ENCODE measurements at places on chromosomes 5 and 9.

DNA sequence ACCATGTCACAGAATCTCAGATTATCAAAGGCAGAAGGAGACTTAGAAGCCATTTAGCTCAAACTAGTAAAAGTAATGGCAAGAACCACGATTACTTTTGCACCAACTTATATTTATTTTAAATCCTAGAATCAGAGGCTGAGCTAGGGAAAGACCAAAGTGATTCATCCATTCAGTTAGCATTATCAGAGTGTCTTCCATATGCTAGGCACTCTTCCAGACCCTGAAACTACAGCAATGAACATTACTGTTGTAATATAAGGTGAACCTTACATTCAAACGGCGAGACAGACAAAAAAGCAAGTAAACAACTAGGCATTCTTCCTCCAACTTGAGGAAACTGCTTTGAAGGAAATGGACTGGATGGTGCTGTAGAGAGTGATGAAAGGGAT, 7.9 kb downstream of the PDE6A start:
- no peak for DNase-seq

GRCh38 chr9:137265496-137266161, 10.5 kb downstream of the NELFB start:
- no peak for DNase-seq

- no peak for DNase-seq
Measured at GRCh38 chr9:36306471-36307306, 48.4 kb upstream of the GNE start.

GRCh38 chr9:126000256-126000655, 253.1 kb downstream of the PBX3 start:
- DNase-seq, result no peak

GRCh38 chr9:134222018-134222573, 57.7 kb upstream of the RNU6ATAC start:
- DNase-seq, result no peak

DNA sequence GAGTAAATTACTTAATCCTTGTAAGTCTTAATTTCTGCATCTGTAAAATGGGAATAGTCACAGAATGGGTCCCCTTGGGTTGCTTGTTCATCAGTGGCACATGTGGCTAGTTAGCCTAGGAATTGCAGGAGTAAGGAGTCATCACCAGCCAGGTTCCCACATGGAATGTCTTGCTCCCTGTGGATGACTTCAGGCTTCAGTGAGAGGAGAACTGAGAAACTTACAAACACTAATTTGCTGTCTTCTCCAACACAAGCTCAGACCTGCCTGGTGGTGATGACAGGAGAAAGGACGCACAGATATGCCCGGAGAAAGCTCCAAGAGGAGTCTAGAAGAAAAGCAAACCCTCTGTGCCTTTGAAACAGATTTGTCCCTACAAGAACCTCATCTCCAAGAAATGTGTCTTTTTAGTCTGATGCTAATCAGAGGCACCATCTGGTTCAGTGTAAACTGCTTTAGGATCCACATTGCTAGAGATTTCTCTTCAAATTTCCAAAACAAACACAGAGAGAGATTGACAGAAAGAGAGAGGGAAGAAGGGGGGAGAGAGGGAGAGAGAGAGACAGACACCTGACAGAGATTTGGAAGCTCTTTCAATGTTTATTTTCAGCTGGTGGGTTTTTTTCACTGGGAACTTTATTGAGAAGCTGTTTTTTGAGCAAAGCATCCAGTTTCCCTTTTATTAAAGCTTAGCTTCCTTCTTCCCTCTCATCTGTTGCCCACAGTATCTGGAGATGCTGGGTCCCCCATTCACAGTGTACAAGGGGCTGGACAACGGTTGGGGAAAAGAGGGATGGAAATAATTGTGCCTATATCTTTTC, 128.3 kb downstream of the DOCK2 start:
- DNase-seq, result no peak

- DNase-seq, result no peak
Measured at GRCh38 chr5:16976625-16977008, 40.5 kb upstream of the MYO10 start.

- DNase-seq, result no peak
Measured at GRCh38 chr5:85441156-85441555, 1056.5 kb upstream of the EDIL3 start.

- no peak for DNase-seq
Measured at GRCh38 chr9:72454871-72455491, 66.4 kb upstream of the TMC1 start.

DNA sequence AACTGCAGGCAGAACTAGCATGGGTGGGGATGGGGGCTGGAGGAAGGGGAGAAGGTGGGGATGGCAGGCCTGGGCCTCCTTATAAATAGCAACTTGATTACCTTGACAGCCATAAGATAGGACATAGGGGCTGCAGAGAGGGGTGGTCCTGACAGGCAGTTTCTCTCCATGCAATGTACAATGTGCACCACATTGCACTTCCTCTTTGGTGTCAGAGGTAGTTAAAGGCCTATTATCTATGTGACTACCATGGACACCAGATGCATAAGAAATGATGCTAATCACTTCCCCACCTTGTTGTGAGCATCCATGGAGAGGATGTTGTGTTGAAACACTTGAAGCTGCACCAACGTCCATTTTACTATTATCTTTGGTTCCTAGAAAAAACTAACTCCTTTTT, 20.2 kb upstream of the SUB1 start:
- no peak for DNase-seq

DNA sequence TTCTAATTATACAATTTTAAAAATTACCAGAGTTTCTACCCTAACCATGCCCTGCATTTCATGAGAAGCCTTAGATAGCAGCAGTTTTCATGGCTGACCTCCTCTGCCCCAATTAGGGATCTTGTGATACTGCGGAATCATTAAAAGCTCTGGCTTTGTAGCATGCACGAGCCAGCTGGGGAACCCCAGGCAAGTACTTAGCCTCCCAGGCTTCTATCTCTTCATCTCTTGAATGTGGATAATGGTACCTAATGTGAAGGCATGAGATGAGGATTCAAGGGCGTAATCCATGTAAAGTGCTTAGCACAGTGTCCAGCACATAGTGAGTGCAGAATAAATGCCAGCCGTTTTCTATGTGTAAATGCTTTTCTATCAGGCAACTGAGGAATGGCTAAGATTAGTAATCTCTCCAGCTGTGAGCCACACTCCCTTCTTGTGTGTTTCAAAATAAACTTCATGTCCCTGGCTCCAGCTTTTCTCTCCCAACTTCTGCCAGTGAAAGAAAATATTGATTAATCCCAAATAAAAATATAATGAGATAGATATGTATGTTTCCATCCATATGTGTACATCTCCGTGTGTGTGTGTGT, 88.4 kb downstream of the APBA1 start:
- DNase-seq, result no peak

DNA sequence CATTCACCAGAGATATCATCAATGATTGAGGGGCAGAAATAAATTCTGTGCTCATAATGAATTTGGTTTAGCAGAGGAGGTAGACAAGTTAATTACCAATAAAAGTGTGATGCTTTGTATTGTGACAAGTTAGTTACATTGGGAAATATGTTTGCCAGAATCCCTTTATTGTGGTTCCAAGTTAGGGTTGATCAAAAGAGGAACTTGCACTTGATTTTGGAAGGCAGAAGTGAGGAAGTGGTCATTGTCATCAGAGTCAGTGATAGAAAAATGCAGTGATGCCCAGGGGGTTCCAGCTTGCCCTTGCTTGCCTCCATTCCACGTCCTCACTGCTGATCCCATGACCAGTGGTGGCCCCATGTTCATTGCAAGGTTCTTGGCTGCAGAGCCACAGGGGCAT, 69.7 kb downstream of the SVEP1 start:
- DNase-seq, result no peak

- DNase-seq, result no peak
Measured at GRCh38 chr9:94980947-94981722, 254.6 kb downstream of the AOPEP start.

DNA sequence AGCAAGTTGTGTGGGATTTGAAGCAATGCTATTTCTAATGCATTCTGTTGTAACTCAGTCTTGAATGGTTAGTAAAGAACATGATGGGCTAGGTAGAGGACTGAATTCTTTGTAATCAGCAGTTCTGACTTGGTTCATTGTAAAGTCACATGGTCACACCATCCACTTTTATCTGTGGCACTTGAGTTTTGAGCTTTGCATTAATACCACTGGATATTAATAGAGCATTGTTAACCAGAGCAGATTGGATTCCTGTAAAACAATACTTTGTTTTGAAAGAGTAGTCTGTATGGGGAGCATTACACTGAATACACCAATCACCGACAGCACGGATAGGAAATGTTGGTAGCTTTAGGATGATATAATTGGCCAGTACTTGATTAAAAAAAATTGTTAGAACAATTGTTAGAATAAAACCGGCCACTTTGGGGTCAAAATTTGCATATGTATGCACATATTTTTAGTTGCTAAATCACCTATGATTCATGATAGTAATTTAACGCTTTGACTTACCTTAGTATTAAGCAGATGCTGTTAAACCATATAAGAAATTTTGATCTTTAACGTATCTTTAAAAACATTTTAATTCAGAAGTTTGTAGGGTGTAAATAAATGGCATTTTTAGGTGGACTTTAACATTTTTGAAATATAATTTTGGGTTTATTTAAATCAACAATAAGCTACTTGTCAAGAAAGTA, 17.4 kb downstream of the SLC12A2 start:
- DNase-seq, result no peak

DNA sequence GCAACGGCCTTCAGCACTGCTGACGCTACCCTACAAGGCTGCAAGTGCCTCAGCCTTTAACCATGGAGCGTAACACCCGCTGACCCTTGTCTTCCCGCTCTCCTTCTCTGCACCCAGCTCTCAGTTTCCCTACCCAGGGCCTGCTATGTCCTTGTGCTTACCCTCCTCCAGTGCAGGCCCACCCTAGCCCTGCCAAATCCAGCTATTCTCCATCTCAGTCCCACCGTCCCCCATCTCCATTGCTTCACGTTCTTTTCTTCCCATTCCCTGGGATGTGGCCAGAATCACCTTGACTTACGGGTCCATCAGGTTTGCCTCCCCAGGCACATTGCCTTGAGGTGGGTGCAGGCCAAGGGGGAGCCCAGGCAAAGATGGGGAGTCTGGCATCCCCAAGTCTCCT, 91.2 kb downstream of the PAX5 start:
- DNase-seq, result no peak

DNA sequence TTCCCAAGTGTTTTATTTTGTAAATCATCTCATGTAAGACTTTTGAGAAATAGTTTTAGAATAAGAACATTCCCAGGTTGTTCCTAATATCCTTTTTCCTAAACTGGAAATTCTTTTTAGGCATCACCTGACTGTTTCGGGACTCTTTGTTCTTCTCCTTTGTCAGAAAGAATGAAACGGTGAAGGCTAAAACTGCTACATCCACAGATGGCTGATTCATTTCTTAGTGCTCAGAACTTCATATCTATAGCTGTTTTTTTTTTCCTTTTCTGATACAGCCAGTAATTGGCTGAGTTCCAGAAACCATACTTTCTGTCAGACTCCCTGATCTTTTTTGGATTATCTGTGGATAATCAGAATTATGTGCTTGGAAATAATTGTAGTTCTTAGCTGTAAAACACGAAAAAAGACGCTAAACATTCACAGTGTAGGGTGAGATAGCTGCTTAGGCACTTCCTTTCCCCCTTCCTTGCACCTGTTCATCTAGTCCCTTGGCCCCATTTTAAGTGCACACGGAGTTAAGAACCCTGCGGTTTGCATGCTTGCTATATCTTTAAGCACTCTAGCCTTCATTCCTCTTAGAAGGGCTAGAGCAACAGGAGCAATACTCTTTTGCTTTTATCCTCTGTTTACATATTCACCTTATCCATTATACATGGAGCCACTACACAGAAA, 283.9 kb downstream of the PJA2 start:
- no peak for DNase-seq

- no peak for DNase-seq
Measured at GRCh38 chr5:16935231-16936149, 598 bp downstream of the MYO10 start.

GRCh38 chr9:116191576-116192415, 38.2 kb downstream of the PAPPA start:
- no peak for DNase-seq

GRCh38 chr5:75460532-75460931, 50.9 kb downstream of the CERT1 start:
- no peak for DNase-seq

- no peak for DNase-seq
Measured at GRCh38 chr9:120562861-120563443, 17.0 kb downstream of the CDK5RAP2 start.

- no peak for DNase-seq
Measured at GRCh38 chr9:27303219-27303618, 6.3 kb upstream of the EQTN start.

GRCh38 chr9:36320466-36320865, 62.2 kb upstream of the GNE start:
- DNase-seq, result no peak

- no peak for DNase-seq
Measured at GRCh38 chr5:143064218-143064641, 294.1 kb downstream of the ARHGAP26 start.

DNA sequence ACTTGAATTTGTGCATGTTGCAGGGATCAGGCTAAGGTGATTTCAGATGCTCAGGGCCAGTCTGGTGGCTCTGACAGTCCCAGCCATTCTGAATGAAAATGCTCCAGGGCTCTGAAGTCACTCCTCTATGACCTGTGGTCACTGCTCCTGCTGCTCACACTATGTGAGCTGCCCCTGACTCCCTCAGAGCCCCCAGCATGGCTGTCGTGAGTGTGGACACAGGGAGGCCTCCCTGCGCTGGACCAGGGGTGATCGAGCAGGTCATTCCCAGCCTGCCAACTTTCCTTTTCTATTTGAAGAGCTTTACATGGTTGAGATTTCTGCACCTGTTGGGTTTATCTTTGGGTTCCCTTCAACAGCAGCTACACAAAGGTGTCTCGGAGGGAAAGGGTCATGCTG, 74.5 kb downstream of the WNK2 start:
- no peak for DNase-seq

DNA sequence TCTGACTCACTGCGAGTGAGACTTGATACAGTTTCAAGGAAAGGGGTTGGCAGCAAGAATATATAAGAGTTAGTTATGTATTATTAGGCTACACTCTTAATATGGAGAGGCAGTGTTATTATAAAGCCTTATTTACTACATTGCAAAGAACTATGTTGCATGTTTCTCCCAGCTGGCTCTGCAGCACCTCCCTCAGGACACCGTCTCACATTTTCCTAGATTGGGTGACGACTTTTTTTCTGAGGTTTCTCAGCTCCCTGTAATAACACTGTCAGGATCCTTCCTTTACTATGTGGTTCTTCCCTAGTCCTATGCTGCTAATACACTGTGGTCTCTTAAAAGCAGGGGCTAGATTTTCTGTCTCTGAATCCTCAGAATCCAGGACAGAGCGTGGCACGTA, 153.7 kb downstream of the INSYN2B start:
- DNase-seq, result no peak

DNA sequence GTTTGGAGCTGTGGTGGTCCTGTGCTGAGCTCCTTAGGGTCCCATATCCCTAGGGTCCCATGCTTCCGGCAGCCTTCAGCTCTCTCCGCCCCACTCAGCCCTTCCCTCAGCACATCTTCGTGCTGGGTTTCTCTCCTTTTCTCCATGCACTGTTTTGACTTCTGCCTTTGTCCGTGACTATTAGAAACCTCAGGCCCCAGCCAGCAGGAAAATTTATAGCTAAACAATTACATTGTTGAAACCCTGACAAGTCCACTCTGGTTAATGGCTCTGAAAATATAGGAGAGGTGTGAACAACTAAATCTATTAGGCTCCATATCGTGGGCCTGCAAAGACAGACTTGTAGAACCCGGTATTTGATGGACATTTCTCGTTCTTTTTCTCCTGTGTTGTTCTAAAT, 523.7 kb downstream of the CCDC171 start:
- DNase-seq, result no peak

All from stimulated activated CD8-positive, alpha-beta memory T cell treated with anti-CD3 and anti-CD28 coated beads, Interleukin-15, amount 100 ng/mL, for 24 hours (primary cell).